Panc1 (cell line): ENCODE measurements at places on chromosomes 5 and 9. TPM values are rescaled to one million over a fixed set of nuclear protein-coding genes. Genes with fewer than 3 reads are reported as not detected.

Gene SMC5
- total RNA-seq, result 12.9 TPM

Gene EPB41L4A
- 0.87 TPM for total RNA-seq

Gene CCDC107
- 39.9 TPM for total RNA-seq

Gene DDX41
- total RNA-seq, result 111 TPM

Gene ABITRAM
- 6.4 TPM for total RNA-seq

Gene PRELID2
- 15.4 TPM for total RNA-seq

Gene PCDHGA12
- 0.21 TPM for total RNA-seq

Gene FGFR4
- total RNA-seq, result 7.5 TPM
